ENCODE measurements at places on chromosomes 3 and 15.

DNA sequence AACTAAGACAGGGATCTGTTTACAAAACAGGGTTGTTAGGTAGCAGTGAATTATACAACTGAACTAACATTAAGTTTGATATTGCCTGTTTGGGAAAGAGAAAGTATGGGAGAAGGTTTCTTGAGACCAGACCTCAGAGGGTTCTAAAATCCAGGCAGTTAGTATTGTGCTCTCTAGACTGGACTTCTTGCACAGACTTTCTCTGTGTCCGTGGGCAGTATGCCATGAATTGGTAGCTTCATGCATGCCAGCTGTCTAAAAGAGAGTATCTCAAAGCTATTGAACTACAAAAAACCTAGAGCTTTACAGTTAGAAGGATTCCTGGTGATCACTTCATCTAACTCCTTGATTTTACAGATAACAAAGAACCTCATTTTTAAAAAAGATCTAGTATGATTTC lies 12.5 kb downstream of the SAMD7 start:
- DNase-seq = no peak

- no peak for DNase-seq
Observed at GRCh38 chr3:133211449-133211848, 173.3 kb downstream of the TMEM108 start.

GRCh38 chr15:65952391-65953053 lies 83.2 kb downstream of the RAB11A start:
- no peak for DNase-seq

- no peak for DNase-seq
Observed at GRCh38 chr15:26729030-26729429, 43.8 kb downstream of the GABRB3 start.

DNA sequence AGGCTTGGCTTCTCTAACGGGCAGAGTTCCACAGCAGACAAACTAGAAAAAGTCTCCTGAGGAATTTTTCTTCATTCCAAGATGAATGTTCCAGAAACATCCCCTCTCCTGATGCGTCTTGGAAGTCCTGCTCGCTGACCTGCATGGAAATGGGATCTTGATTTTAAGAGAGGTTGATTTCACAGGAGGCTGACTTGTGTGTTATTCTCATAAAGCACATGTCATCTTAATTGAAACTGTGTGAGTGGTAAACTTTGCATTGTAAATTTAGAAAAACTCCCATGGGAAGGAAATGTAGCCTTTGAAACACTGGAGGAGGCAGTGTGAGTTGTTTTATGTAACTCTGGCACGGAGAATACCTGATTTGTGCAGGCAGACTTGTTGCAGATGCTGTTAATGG lies 337.8 kb upstream of the NR2E3 start:
- DNase-seq = no peak

DNA sequence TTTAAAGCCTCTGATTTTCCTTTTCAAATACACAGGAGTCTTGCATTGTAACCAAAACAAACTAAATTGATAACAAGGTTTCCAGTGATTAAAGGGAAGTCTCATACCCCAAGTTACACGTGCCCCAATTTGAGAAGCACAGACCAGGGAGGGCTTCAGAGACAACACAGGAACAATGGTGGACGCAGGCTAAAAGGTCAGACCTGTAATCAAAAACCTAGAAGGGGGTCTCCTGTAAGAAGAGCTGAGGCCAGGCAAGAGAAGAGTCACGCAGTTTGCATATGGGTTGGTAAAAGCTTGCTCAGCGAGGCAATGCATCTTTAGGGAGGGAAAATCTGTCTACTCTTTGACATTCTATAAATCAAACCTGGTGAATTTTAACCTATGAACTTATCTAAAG lies 58.6 kb upstream of the MCF2L2 start:
- DNase-seq = no peak

- no peak for DNase-seq
Observed at GRCh38 chr15:72982714-72983113, 69.5 kb upstream of the NEO1 start.

- DNase-seq = no peak
Observed at GRCh38 chr3:141523615-141524375, 37.0 kb downstream of the RASA2 start.

GRCh38 chr3:155512867-155513261 lies 219.4 kb upstream of the STRIT1 start:
- DNase-seq = no peak

DNA sequence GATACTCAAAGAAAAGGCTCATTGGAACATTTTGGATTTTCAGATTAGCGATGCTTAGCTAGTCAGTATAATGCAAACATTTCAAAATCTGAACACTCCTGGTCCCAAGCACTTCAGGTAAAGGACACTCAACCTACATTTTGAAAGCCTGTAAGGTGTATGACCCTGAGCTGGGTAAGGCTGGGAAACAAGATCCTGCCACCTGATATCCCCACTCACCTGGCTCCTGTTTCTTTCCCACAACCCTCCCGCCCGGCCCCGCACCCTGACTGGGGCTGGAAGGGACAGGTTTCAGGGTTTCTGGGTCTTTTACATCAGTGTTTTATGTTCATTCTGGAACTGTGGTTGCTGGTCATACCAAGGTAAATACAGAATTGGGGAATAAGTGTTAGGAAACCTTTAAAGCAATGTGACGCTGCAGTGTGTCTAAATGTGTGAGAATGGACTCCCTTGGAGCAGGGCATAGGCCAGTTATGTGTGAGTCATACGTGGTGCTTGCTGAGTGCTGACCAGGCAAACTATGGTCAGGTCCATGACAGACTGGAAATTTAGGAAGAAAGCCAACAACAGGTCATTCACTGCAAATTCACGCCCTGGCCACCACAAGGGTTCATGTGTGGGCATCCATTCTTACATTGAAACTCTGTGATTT lies 22.9 kb downstream of the CTXND1 start:
- no peak for DNase-seq

All from GM04503 (cell line).